Vagina (tissue), 2 donors: ENCODE measurements at places on chromosomes 7 and 10. TPM values are rescaled to one million over a fixed set of nuclear protein-coding genes. Genes with fewer than 3 reads are reported as not detected.

DNA sequence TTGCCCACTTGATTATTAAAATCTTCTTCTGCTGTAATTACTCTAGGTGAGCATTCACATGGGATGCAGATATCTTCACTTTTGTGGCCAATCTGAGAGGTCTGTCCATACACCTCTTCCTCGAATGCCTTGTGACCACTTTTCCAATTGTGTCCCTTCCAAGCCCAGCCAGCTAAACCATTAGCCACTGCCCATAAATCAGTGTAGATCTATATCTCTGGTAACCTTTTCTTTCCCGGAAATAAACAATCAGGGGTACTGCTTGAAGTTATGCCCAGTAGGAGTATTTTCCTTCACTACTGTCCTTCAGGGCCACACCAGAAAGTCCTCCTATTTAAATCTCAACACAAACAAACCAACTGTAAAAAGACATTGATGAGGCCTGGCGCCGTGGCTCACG, 104.6 kb upstream of the KCNMA1 start:
- H3K36me3 ChIP-seq = no peaks in the 10 kb centered on the region
- H3K4me3 ChIP-seq = no peak overlapping the region
- no peaks in the 10 kb centered on the region for H3K4me1 ChIP-seq
- no peak for DNase-seq

DNA sequence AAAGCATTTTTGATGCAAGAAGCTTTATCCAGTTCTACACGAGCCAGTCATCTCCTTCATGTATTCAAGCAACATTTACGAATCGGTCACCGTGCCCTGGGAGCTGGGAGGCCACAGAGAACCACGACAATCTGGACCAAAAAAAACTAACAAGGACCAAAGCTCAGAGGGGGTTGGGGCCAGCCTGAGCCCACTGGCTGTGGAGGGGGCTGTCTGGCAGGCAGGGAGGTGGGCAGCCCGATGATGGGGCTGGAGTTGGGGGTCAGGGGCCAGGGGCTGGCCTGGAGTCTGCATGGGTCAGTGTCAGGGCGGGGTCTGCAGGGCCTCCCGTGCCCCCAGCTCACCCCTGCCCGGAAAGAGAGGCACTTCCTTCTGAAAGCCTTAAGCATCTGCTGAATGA, 12.5 kb upstream of the GRIFIN start:
- H3K4me1 ChIP-seq = peaks cover 46% of the 10 kb centered on the region
- H3K36me3 ChIP-seq = no peaks in the 10 kb centered on the region
- H3K27me3 ChIP-seq = no peaks in the 10 kb centered on the region
- DNase-seq = no peak

GRCh38 chr10:49055221-49055849, 60.0 kb downstream of the VSTM4 start:
- H3K27me3 ChIP-seq = no peaks in the 10 kb centered on the region
- H3K36me3 ChIP-seq = no peaks in the 10 kb centered on the region
- H3K4me3 ChIP-seq = no peak overlapping the region
- no peak overlapping the region for H3K27ac ChIP-seq
- peaks cover 76% of the 10 kb centered on the region for H3K4me1 ChIP-seq
- no peak for DNase-seq

DNA sequence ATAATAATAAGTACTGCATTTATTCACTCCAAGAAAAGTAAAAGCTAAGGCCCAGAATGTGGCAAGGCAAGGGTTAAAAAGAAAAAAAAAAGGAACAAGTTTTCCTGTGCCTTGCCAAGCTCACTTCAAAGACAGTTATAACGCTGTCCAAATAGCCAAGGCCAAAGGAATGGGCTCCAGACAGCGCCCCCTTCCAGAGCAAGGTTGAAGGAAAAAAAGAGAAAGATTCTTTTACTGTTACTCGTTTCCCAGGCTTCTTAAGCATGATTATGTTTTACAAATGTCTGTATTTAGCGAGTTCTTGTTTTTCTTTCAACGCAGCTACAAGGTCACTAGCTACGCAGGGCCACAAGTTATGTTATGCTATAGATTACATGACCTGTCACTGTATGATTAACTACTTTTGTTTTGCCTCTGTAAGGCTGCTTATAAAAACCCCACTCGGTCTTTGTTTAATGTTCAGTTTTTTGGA, 9.1 kb upstream of the EIF4H start:
- no peak overlapping the region for H3K27ac ChIP-seq
- no peak for DNase-seq
- H3K4me1 ChIP-seq = no peaks in the 10 kb centered on the region
- H3K36me3 ChIP-seq = no peaks in the 10 kb centered on the region
- H3K27me3 ChIP-seq = no peaks in the 10 kb centered on the region
- no peak overlapping the region for H3K4me3 ChIP-seq

DNA sequence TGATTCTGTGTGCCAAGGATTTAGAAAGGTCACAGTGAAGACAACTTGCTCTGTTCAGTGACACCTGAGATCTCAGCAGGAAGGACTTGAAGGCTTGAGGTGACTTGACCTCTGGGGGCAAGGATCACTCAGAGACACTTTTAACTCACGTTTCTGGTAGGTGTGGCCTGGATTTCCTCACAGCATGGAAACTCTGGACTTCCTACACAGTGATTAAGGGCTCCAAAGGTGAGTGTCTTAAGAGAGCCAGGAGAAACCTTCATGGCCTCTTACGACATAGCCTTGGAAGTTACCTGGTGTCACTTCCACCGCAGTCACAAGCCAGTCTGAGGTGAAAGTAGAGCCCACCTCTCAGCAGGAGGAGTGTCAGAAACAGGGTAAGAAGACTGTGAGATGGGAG, 38.1 kb upstream of the ADO start:
- H3K4me3 ChIP-seq = no peak overlapping the region
- H3K36me3 ChIP-seq = no peaks in the 10 kb centered on the region
- no peak for DNase-seq

The OGDH gene
- 80.0 TPM for total RNA-seq

The UROS gene
- 20.9 TPM for total RNA-seq

The CCDC146 gene
- total RNA-seq = 20.6 TPM
